ENCODE measurements at places on chromosomes 1 and 21.
A peak's percentile ranks its signal among the peaks of the same experiment; 100 is the strongest.

- DNase-seq = peak; percentile 54
Observed at GRCh38 chr1:21904704-21905520, 32.2 kb downstream of the HSPG2 start.

- DNase-seq = no peak
Observed at GRCh38 chr21:42465803-42466127, 30.3 kb downstream of the RSPH1 start.

- peak; percentile 21 for DNase-seq
Observed at GRCh38 chr1:199290186-199290585, 651.3 kb downstream of the PTPRC start.

GRCh38 chr1:117654493-117655219 lies 48.8 kb downstream of the TENT5C start:
- DNase-seq = no peak
